Renal pelvis (tissue), 12 donors: ENCODE measurements at places on chromosomes 1 and 21. TPM values are rescaled to one million over a fixed set of nuclear protein-coding genes. Genes with fewer than 3 reads are reported as not detected.

Gene EIF3I
- 171 TPM for polyA plus RNA-seq

DNA sequence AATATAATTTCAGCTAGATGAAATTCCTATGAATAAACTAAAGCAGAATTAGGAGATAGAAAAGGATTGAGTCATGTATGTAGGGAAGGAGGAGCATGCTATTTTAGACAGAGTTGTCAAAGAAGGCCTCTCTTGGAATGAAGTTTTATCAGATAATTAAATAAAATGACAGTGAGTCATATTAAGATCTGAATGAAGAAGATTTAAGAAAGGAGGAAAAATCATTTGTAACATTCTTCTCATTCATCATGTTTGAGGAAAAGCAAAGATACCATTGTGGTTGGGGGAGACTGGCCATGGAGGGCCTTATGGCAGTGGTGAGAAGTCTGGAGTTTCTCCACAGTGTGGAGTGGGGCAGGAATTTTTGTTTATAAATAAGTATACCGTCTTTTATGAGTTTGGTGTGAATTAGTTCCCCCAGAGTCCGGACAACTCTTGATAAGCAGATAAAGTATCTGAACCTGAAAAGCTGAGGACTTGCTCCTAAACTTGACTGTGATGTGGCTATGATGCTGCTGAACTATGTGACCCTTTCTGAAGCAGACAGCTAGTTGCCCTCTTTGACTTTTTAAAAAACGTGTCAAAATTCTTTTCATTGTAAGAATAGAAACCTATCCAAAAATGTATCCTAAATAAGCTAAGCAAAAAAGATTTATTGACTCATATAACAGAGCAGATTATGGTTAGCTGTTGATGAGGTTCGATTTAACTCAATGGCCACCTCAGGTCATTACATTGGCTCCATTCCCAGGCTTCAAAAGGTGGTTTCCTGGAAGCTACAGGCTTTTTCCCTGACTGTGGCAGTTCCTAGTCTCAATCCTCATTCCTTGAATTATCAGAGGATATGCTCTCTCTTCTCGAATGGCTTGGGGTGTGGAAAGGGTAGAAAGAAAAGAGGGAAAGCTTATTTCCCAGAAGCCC lies 90.8 kb downstream of the LHX9 start:
- DNase-seq = no peak

DNA sequence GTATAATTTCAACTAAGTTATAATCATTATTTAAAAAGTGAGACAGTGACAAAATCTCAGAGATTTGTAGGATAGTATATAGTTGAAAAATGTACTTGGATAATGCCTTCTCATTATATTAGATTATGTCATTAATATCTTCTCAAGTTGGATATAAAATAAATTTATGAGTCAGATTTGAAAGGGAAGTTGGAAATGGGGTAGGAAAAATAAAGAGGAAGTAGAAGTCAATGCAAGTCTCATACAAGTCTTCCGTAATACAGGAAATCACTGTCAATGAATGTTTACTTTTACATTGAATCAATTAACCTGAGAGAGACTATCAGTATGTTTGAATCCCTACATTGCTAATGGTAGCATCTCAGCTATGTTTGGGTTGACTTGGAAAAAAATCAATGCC lies 16.2 kb upstream of the RNPC3 start:
- no peak for DNase-seq

- no peak for DNase-seq
These were observed 1587.7 kb downstream of the AMY1C start for GRCh38 chr1:105337420-105337819.

- DNase-seq = no peak
These were observed 218.8 kb downstream of the NEGR1 start for GRCh38 chr1:72063364-72064044.

- DNase-seq = no peak
These were observed 19.9 kb downstream of the CASQ2 start for GRCh38 chr1:115748401-115749150.

DNA sequence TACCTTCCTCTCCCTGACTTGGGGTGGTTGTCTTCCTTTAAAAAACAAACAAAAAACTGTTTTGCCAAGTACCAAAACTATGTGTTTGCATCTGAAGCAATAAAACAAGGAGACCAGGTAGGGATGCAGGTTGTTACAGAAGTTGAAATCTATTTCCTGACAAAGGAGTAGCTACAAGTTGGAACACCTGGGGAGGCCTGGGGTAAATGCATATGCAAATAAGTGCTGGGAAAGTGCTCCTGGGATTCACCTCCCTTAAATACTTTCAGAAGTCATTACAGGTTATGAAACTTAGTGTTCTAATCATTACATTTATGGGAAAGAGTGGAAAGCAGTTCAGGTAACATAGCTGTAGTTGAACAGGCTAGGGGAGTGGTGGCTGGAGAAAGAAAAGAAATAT lies 1.9 kb upstream of the TSNAX start:
- no peak for DNase-seq
